ENCODE measurements at places on chromosomes 1 and 21. TPM values are rescaled to one million over a fixed set of nuclear protein-coding genes. Genes with fewer than 3 reads are reported as not detected.

NUP210L gene
- 0.04 TPM for total RNA-seq

DOP1B gene
- total RNA-seq, result 13.0 TPM

GRCh38 chr1:25066731-25067517 is 136.8 kb upstream of the RUNX3 start:
- DNase-seq, result no peak

DNA sequence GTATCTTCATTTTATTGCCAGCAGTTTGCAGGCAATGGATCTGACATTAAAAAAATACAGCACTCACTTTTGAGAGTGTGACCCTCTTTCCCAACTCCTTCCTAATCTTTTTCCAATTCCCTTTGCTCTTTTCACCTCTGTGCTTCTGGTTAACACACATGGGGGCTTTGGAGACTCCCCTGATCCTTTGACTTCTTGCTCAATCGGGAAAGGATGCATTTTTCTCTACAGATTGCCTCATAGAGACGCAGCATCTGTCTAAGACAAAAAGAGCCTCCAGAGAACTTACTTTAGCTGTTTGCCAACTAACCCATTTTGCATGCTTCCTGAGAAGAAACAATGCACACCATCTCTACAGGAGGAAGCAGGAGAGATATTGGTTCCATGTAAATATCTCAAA is 378.3 kb downstream of the PBX1 start:
- no peak for DNase-seq

DNA sequence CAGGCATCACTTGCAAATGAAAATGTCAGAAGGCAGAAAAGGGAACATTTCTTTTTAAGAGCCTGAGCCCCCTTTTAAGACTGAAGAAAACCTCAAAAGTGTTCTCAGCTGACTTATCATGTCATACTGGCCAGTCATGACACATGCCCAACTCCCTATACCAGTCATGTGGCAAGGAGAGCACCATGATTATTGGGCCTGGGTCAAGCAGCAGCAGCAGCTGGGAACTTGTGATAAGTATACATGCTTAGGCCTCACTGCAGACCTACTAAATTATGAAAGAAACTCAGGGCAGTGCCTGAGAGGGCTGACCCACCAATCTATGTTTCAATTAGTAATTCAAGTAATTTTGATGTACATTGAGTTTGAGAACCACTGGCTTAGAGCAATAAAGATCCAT is 8.6 kb downstream of the RO60 start:
- DNase-seq, result no peak

- no peak for DNase-seq
These were observed 30.6 kb downstream of the RABIF start for GRCh38 chr1:202858331-202858730.

DENND2D gene
- not detected for total RNA-seq

DNA sequence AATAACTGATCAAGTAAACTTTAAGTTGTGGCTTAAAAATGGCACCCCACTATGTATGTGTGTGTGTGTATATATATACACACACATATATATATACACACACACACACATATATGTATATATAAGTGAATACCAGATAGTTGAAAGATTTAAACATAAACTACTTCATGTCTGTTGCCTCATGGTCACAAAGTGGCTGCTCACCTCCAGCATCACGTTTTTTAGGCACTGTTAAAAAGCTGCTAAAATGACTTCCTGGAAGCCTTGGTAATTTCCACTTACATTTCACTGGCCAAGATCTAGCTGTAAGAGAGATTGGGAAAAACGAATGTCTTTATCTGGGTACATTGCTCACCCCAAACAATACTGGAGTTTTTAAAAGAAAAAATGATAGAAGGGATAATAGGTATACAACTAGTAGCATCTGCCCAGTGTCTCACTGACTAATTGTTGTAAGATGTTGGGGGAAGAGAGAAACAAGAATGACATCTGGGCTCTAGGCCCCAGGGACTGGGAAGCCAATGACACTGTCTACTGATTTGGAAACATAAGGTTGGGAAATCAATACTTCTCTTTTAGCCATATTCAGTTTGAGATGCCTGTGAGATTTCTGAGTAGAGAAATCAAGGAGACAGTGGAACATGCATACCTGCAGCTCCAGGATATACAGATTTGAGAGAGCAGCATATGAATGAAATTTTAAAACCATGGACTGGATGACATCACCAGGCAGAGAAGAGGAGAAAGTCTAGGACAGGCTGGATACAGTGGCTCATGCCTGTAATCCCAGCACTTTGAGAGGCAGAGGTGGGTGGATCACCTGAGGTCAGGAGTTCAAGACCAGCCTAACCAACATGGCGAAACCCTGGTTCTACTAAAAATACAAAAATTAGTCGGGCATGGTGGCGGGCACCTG is 42.8 kb downstream of the CLDN14 start:
- DNase-seq, result no peak

DNA sequence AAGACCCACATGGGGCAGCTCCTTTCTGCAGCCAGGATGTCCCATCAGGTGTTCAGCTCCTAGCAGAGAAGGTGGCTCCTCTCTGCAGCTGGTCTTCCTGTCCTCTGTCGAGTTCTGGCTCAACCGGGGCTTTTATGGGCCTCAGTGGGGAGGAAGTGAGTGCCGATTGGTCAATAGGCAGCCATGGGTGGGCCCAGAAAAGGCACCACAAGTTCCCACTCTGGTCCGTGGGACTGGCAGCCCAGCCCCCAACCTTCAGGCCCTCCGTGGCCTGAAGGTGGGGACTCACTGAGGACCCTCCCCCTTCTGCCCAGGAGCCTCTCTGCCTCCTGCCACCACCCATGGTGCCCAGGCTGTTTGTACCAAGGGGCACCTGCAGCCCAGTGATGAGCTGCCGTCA is 161.7 kb upstream of the DUSP10 start:
- no peak for DNase-seq

HTR6 gene
- total RNA-seq, result not detected

ILDR2 gene
- 0.91 TPM for total RNA-seq
